ENCODE measurements at places on chromosomes 3 and 15.

GRCh38 chr3:42080453-42080872, 10.7 kb upstream of the TRAK1 start:
- DNase-seq = peak; percentile 74

DNA sequence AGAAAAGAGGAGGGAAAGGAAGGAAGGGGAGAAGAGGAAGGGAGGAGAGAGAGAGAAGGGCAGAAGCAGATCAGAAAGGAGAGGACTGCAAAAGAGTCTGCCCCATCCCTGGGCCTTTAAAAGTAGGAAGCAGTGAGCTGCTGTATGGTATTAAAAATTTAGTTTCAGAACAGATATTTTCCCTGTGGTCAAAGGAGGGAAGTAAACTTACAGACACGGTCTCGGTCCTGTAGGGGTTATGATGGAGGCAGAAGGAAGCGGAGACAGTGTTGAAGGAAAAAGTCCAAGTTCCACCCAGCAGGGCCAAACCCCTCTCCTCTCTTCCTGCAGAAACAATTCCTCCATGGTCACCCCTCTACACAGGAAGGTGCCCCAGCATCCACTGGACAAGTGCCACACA, 122.0 kb upstream of the PROK2 start:
- no peak for DNase-seq

GRCh38 chr3:50581459-50581842, 12.1 kb downstream of the HEMK1 start:
- no peak for DNase-seq

GRCh38 chr3:183265157-183265642, 12.1 kb downstream of the B3GNT5 start:
- peak; percentile 42 for DNase-seq

- no peak for DNase-seq
Measured at GRCh38 chr3:163891771-163892170, 1186.5 kb downstream of the SI start.

- DNase-seq = no peak
Measured at GRCh38 chr3:66439666-66440344, 61.0 kb downstream of the LRIG1 start.

DNA sequence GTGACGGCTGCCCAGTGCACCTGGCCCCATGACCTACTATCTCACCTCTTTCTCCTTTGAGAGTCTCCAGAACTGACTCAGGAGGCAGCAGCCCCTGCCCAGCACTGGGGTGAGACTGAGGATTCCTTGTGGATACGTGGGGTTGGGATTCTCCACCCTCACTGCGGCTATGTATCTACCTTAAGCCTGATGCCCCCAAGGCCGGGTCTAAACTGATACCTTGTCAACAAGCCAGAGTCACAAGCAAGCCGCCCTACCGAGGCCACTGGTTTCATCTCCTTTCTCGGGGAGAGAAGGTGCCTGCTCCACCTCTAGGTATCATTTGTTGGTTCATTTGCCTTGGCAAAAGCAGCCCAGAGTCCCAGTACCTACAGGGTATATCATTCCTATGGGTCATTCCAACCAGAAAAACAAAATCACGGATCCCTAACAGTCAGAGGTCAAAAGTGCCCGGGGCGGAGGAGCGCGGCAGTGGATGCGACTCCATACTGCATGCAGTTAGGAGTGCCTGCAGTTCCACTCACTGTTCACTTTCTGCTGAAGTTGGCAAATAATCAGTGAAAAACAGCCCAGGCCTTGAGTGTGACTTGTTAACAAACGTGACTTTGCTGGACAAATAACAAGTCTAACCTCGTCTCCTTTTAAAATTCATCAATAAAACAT, 47.5 kb downstream of the ABTB1 start:
- DNase-seq = no peak

DNA sequence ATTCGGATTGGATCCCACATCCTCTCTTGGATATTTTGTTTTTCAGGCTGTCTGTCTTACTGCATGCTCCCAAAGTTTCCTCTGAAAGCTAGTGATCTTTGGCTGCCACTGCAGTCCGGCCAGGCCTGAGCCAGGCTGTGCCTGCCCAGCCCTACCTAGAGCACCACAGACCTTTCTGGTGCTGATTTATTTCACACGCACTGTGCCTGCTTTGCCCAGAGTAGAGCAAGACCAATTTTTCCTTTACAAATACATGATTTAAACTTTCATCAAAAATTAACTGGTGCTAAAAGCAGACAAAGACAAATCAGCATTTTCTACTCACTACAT, 28.0 kb upstream of the NDUFB4 start:
- no peak for DNase-seq

DNA sequence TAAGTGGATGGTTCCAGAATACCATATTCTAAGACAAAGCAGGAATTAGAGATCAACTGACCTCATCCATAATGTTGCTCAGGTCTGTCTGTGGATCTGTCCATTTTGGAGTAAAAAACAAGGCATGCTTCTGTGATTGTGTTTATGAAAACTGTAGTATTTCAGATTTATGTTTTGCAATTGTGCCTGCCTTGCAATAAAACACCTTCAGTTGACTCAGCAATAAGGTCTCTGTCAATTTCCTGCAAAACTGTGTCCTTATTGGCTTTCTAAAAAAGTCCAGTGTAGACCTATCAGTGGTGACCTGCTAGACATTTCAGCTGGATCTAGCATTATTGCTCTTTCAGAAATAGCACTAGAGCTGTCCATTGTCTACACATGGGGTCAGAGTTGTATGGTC, 409.5 kb upstream of the AZI2 start:
- no peak for DNase-seq

GRCh38 chr3:184765730-184766074, 46.3 kb upstream of the VPS8 start:
- no peak for DNase-seq

- DNase-seq = peak; percentile 44
Measured at GRCh38 chr3:158434412-158435038, 136.5 kb upstream of the MLF1 start.

GRCh38 chr3:28118087-28118486, 123.3 kb upstream of the CMC1 start:
- no peak for DNase-seq

DNA sequence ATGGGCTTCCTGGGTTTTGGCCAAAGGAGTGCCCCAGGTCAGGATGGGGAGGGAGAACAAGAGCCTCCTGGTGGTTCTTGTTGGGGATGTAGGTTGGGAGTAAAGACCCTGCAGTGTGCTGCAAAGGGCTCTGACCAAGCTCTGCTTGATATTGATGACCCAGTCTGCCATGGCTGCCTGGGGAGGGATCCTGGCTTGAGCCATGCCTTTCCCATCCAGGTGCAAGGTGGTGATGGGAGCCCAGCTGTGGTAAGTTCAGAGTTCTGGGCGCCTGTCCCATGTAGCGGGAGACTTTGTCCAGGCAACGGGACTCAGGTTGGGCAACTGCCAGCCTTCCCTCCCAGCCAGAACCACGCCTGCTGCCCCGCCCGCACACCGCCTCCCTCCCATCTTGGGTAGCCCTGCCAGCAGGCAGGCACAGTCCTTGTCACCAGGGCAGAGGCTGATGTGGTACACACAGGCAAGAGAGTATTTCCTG, 2.6 kb downstream of the GNAI2 start:
- peak; percentile 52 for DNase-seq

Data from hypothalamus (tissue), 51 donors.